NT2/D1 (cell line): ENCODE measurements at places on chromosomes 6 and 20.

DNA sequence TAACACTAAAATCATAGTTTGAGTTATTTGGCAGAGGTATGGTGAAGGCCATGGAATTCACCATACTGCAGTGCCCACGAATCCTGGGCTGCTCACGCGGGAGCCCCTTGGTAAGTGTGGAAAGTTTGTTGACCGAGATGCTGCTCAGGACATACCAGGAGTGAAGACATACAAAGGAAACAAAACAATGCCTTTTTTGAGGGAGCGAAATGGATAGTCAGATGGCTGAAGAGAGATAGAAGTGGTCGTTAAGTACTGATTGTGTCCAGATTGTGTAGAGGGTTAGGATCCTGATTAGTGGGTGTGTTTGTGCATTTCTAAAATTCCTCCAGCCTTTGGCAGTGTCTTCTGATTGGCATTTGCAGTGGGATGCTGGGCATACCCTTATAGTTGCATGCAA is 83.0 kb downstream of the SOBP start:
- no peak for DNase-seq

DNA sequence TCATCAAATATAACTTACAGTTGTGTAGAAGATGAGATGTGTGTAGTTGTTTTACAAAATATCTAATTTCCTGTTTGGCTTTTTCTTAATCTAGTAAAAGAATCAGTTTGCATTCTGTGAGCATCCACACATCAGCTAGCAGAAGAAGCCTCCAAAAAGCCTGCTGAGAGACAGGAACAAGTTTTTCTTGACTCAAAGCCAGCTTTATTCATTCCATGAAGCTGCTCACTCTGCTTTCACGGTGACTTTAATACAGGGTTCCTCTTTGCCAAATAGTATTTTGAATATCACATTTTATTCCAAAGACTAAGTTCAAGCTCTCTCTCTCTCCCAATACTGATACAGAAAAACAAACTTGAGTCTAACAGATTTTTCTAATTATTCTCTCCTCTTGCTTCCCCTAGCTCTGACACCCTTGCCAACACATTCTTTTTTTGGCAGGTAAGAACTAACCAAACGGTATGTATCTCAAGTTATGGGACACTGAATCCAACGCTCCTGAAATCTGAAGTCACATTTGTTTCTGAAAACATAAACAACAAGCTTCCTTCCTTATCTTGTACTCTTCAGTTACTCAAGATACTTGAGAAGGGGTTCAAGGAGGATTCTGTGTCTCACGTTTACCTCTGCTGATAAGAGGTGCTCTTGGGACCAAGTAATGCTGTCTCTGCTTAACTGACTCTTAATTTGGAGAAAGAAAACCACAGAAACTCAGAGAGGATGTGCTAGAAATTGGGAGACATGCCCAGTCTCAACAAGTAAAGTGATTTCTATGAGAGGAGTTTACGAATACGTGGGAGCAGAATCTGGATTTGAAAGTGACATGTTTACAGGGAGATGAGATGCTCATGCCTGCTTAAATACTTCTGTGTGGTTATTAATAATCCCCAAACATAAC is 184.2 kb upstream of the SPTLC3 start:
- DNase-seq: no peak

- DNase-seq: no peak
Observed at GRCh38 chr20:62476056-62476838, 452 bp upstream of the GATA5 start.

GRCh38 chr20:57871237-57871632 is 161.4 kb upstream of the PMEPA1 start:
- DNase-seq: no peak

GRCh38 chr20:43752561-43753301 is 25.9 kb upstream of the GTSF1L start:
- DNase-seq: no peak

- DNase-seq: no peak
Observed at GRCh38 chr6:108009894-108010293, 51.9 kb upstream of the SEC63 start.

GRCh38 chr6:147173140-147173539 is 31.1 kb upstream of the STXBP5 start:
- DNase-seq: no peak

GRCh38 chr6:132199343-132199742 is 201.9 kb downstream of the MOXD1 start:
- DNase-seq: no peak

DNA sequence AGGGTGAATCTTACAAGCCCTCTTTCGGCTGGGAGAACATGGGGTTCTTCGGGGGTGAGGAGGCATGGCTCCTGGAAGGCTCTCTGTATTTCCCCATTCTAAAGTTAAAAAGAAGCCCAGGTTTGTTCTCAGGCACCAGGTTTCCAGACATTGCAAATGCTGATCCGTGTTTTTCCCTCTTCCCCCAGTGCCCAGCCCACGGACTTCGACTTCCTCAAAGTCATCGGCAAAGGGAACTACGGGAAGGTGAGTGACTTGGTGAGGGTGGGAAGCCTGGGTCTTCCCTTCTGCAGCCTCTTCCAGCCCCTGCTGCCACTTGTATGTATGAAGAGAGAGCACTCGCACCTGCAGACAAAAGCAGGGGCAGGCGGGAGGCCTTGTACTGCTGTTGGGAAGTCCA is 8.7 kb downstream of the SGK2 start:
- DNase-seq: no peak

DNA sequence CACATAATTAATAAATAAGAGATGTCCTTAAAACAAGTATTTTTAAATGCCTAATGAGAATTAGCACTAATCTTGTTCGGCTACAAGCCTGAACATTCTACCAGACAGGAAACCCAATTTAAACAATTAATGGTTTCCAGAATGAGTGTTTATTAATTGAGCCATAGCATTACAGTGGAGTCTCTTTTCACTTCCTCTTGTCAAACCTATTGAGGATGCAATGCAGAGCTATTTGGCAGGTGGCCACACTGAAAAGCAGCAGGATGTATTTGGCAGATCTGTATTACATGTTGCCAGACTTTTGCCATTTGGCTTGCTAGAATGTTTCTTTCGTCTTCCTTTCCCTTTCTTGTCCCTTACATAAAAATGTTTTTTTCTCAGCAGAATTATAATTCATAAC is 475.2 kb upstream of the MARCKS start:
- no peak for DNase-seq

DNA sequence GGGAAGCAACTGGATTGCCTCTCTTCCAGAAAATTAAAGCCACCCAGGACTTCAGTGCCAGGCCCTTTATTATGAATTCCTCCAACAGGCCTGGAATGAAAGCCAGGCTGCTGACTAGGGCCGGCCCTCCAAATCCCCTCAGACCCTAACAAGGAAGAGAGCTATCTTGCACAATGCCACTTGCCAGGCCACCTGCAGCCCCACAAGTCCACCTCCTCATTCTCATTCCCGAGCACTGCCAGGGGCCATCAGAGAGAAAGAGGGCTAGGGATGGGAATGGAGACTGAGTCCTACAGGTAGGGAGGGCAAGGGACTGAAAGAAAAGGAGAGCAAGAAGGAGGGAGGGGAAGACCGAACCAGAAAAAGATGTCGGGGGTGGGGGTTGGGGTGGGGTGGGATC is 86.5 kb downstream of the MRPL14 start:
- DNase-seq: no peak

GRCh38 chr6:159716247-159717096 is 10.8 kb upstream of the WTAP start:
- no peak for DNase-seq

- DNase-seq: peak; percentile 58
Observed at GRCh38 chr20:1301031-1301529, 27.9 kb downstream of the SDCBP2 start.

GRCh38 chr20:7029019-7029418 is 261.5 kb downstream of the BMP2 start:
- no peak for DNase-seq

DNA sequence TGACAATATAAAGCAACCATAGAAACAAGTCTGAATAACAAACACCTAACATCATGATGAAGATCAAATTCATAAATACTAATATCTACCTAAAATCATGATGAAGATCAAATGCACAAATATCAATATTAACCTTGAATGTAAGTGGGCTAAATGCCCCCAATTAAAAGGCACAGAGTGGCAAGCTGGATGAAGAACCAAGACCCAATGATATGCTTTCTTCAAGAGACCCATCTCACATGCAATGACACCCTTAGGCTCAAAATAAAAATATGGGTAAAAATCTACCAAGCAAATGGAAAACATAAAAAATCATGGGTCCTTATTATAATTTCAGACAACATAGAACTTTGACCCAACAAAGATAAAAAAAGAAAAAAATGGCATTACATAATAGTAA is 578.5 kb upstream of the PTCHD4 start:
- DNase-seq: no peak

GRCh38 chr6:94130478-94130877 is 711.1 kb upstream of the EPHA7 start:
- DNase-seq: no peak

GRCh38 chr20:38892091-38892981 is 33.9 kb upstream of the FAM83D start:
- DNase-seq: no peak

GRCh38 chr20:22617160-22617559 is 32.8 kb upstream of the FOXA2 start:
- no peak for DNase-seq

- DNase-seq: no peak
Observed at GRCh38 chr6:5090603-5091002, 5.5 kb downstream of the PPP1R3G start.

- no peak for DNase-seq
Observed at GRCh38 chr20:23163562-23163961, 77.4 kb upstream of the CD93 start.

- DNase-seq: no peak
Observed at GRCh38 chr20:10897336-10897735, 223.5 kb upstream of the JAG1 start.

- no peak for DNase-seq
Observed at GRCh38 chr6:36505744-36506534, 41.3 kb downstream of the STK38 start.

DNA sequence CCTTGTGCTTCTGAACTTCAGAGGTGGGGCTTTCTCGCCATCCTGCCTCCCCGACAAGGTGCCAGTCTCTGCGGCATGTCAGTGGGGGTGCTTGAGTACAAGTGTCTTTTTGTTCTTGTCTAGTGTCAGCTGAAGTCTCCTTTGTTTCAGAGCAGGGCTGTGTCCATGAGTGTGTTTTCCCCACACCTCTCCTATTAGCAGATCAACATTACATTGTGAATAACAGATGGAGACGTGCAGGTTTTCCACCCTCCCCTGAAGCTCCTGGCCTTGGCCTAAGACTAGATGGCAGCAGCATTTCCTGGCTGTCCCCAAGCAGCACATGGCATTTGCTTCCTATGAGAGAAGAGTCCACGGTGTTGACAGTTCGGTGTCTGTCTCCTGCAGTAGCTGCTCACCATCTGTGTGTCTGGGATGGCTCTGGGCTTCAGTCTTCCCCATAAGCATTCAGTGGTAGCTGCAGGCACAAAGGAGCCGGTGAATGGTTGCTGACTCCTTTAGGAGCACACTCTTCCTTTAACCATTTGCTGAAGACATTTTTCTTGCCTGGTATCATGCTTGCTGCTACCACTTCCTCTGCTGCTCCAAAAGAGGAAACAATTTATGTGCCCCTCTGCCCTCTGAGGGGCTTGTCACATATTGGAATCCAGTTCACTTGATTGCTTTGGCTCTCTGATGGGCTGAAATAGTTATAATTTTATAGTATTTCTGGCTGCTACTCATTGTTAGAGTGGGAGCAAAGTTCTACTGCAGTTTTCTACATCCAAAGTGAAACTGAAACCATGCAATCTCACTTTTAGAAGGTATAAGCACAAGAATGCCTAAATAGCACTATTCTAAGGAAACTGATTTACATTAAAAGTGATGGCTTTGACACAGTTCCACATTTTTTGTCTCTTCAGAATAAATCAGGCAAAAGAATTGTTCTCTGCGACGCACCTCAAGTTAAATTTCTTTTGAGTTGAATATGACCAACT is 913.0 kb downstream of the C6orf118 start:
- DNase-seq: no peak

- no peak for DNase-seq
Observed at GRCh38 chr20:4763723-4764510, 42.2 kb downstream of the PRND start.
